Activated CD8-positive, alpha-beta memory T cell treated with anti-CD3 and anti-CD28 coated beads for 1 hour (primary cell): ENCODE measurements at places on chromosomes 2 and 18.

- no peak for DNase-seq
Observed at GRCh38 chr2:208010506-208010905, 14.8 kb downstream of the PLEKHM3 start.

GRCh38 chr18:4251873-4252272, 203.2 kb downstream of the DLGAP1 start:
- DNase-seq, result no peak

DNA sequence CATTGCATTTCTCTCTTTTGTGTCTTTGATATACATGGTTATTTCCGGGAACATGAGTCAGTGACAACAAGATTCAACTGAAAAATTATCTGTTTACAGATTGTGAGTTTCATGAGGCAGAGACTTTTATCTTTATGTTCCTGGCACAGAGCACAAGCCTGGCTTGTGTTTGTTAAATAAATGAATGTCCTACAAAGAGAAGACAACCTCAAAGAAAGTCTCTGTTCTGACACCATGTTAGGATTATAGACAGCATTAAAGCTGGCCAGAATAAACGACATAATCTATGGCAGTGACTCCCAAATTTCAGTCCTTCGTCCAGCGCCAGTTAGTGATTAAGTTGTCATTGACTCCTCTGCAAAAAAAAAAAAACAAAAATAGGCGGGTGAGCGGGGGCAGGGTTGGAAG, 97.4 kb upstream of the DNAJC10 start:
- DNase-seq, result no peak

DNA sequence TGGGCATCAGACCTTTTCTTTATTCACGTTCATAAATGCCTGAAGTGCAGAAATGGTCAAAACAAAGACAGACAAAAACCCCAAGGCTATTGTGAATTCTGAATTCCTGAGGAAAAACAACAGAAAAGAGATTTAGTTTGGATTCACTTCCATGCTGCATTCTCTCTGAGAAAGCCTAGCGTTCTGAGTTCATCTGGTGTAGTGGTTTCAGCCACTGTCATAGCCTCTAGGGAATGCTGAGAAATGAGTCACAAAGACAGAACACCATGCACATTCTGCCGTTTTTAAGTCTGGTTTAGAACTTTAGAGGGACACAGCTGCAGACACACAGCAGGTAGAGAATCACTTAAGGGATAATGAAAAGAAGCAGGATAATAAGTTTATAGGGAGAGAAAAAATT, 93.8 kb downstream of the LRP1B start:
- no peak for DNase-seq

- no peak for DNase-seq
Observed at GRCh38 chr2:191565647-191566198, 112.2 kb upstream of the NABP1 start.

DNA sequence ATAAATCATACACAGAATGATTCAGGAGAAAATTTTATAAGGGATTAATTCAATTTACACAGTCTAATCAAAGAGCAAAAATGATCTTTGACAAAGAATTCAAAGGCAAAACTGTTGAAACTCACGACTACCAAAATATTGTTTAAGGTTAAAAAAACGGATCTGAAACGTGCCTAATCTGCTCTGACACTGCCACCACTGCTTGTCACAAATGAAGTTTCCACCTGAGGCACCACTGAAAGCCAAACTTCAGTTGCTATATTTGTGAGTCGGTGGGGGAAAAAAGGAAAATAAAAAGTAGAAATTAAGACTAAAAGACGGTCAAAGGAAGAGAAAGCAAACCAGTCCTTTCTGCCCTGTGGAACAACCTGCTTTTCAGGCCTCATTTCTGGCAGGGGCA, 140.6 kb upstream of the DNMT3A start:
- no peak for DNase-seq

- DNase-seq, result no peak
Observed at GRCh38 chr2:134462275-134462674, 208.4 kb downstream of the MGAT5 start.

GRCh38 chr18:70420146-70420898, 131.5 kb downstream of the SOCS6 start:
- DNase-seq, result no peak

- DNase-seq, result no peak
Observed at GRCh38 chr2:219726916-219727315, 99.5 kb downstream of the SLC4A3 start.

GRCh38 chr18:23146861-23147469, 11.7 kb downstream of the CABLES1 start:
- DNase-seq, result no peak

GRCh38 chr2:95379371-95379831, 23.1 kb upstream of the FAHD2A start:
- no peak for DNase-seq

DNA sequence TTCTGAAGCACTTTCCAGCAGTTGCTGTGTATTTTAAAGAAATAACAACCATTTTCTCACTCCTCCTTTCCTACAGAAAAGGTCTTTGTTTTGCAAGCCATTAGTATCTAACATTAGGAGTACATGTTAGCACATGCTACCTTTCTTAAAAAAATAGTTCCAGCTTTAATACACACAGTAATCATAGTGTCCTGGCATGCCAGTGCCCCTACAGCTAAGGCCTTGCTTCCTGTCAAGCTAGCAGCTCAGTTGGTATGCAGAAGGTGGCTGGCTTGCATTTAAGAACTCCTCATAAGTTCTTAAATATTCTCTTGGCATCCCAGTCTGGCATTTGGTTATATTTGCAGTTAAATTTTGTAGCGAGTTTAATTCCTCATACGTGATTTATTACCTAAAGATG, 141.3 kb upstream of the IL1R2 start:
- DNase-seq, result no peak
